ENCODE measurements at places on chromosomes 6 and 20.

DNA sequence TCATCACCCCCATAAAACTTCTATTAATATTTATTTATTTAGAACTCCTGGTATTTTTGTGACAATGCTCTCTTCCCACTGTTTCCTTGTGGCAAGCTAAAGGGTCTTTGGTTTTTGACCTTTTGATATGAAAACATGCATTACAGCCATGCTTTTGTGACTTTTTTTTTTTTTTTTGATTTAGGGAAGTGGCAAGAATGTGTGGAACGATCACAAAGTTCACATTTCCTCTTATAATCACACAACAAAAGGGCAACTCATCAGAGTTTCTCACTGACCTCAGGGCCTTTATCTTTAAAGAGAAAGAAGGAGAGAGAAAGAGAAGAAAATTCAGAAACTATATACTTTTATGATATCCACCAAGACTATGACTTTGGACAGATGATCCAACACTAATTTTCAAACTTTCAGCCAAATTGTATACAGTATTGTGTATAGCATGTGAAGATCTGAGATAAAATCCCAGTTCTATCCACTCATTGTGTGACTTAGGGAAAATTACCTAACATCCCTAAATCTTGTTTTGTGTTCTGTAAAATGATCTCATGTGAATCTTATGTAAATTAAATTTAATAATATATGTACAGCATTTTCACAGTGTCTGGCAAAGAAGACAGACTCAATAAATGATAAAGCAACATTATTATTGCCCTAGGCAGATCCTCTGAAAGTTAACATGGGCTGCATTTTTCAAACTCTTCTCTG, 106.8 kb upstream of the MARCKS start:
- DNase-seq = no peak

GRCh38 chr6:29964887-29965562, 22.7 kb downstream of the HLA-A start:
- no peak for DNase-seq

DNA sequence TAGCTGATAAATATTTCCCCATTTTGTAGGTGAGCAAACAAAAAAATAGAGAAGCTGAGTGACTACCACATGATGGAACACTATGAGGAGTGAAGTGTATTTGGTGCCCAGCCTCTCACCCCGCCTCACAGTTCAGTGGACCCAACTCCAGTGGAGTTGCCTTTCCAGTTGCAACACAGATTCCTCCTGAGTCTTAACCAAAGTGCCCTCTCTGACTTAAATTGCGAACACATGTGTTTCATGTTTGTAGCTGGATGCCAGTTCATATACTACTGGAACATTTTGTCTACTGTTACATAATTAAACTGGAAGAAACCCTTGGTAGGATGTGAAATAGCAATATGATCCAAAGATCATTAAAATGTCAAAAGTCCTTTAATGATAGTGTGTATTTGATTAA, 448.9 kb downstream of the COL12A1 start:
- DNase-seq = no peak

DNA sequence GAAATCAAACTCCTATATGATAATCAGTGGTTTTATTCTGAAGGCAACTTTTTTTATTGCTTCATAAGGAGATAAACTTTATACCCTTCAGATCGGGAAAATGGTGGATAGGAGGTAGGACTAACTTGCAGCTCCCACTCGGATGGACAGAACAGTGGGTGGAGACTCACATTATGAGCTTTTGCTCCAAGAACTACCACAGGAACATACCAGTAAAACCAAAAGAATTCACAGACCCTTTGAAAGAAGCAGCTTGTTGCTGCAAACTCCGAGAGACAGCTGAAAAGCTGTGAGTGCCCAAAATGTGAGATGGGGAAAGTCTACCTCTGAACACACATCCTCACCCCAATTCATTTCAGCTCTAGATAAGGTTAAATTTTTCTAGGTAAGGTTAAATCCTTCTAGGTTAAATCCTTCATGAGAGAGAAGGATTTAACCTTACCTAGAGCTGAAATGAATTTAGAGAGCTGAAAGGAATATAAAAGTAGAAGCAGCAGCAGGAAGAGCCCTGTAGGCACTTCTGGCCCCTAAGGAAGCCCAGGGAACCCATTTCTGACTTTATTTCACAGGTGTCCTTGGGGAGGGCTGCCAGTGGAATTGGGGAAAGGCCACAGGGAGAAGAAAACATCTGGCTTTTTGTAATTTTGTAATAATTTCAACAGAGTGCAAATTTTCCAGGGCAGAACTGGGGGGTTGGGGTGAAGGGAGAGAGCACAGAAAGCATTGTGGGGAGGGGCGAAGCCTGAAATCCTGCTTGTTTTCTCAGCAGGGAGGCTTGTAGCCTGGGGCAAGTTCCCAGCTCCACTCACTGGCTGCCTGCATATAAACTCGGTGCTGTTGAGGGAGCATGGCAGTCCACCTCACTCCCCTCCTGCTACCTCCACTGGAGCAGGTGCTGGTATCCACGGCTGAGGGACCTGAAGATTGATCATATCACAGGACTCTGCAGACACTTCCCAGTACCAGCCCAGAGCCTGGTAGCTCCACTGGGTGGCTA, 65.9 kb upstream of the HCRTR2 start:
- no peak for DNase-seq

- no peak for DNase-seq
Measured at GRCh38 chr6:36201612-36202011, 5.1 kb downstream of the BRPF3 start.

- DNase-seq = no peak
Measured at GRCh38 chr6:35142588-35143569, 1.7 kb upstream of the TCP11 start.

GRCh38 chr6:24981386-24981760, 45.6 kb upstream of the RIPOR2 start:
- DNase-seq = no peak

GRCh38 chr6:70954176-70954575, 2.7 kb downstream of the B3GAT2 start:
- DNase-seq = no peak

GRCh38 chr6:62614442-62614841, 328.4 kb upstream of the KHDRBS2 start:
- DNase-seq = no peak

- DNase-seq = no peak
Measured at GRCh38 chr6:16918586-16918985, 157.3 kb upstream of the ATXN1 start.

DNA sequence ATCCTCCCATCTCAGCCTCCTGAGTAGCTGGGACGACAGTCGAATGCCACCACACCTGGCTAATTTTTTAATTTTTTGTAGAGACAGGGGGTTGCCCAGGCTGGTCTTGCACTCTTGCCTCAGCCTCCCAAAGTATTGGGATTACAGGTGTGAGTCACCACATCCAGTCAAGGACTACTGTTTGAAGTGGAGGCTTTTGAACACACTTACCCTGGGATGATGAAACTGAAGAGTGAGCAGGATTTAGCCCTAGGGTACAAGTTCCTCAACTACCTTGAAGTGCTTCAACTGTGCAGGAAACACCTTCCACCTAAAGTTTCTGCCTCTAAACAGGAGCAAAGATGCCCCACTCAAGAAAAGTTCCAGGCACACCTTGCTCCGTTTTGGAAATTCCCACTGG, 15.7 kb upstream of the PARD6B start:
- DNase-seq = no peak

DNA sequence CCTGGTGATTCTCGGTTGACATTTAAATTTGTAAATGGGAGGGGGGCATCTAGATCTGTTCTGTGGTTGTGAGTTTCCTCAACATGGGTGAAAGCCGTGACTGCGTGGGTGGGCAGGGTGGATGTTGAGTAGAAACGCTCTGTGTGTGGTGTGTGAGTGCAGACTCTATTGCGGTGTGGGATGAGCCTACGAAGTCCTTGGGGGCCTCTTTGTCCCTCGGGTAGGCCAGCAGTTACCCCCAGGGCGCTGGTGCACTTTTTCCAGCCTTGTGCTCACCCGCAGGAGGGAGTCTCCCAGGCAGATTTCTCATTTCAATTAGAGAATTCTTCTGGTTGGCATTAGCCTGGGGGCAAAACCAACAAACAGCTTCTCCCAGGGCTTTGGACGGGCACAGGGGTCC, 10.6 kb downstream of the TOX2 start:
- no peak for DNase-seq

GRCh38 chr6:20577173-20577688, 43.0 kb downstream of the CDKAL1 start:
- DNase-seq = no peak

- DNase-seq = no peak
Measured at GRCh38 chr6:144581812-144582537, 296.8 kb downstream of the UTRN start.

DNA sequence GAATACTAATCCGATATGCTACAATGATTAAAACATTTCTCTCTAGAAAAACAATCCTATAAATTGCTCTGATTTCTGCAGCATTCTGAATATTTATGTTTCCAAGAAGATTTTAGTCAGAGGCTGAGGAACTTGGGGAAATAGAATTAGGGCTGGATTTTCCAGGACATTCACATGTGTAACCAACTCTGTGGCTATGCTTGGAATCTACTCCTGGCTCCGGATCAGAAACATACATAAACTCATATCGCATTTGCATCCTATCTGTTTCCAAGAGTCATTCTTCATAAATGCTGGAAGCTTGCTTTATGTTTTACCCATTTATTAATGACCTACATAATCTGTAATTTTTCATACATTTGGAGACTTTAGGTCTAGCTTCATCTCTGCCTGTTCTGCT, 459.9 kb upstream of the MARCKS start:
- DNase-seq = no peak

DNA sequence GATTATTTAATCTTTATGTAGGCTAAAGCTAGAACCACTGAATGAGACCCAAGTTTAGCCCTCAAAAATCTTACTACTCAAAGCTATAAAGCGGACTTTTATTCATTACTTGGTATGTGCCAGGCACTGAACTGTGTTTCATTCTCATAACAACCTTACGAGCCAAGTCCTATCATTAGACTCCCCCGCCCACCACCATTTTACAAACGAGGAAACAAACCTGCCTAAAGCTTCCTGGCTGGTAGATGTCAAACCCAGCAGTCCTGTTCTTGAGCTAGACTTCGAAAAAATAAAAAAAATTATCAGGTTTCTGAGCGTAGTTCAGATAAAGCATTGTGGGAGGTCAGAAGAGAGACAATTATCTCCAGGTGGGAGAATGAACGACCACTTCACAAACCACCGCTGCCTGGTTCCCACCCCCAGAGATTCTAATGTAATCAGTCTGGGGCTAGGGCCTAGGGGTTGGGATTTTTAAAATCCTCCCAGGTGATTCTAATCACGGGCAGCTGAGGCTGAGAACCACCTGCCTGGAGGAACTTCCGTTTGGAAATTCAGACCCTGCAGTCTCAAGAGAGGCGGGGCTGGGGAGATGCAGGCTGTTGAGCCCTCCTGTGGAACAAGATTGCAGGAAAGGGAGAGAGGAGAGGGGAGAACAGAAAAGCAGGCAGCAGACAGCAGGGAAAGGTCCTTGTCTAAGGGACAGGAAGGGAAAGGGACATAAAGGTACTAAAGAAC, 8.6 kb downstream of the ADTRP start:
- DNase-seq = no peak

GRCh38 chr6:10658910-10659698, 35.3 kb downstream of the C6orf52 start:
- DNase-seq = no peak

DNA sequence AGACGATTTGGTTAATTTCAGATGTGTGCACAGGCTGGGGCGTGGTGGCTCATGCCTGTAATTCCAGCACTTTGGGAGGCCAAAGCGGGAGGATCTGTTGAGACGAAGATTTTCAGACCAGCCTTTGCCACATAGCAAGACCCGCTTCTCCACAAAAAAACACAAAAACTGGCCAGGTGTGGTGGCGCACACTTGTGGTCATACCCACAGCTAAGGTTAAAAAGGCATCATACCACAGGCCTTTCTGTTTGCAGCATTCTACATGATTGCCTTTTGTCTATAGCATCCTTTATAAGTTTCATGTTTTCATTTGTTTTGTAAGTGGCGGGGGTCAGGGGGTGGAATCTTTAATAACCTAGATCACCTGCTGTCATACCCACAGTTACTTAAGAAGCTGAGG, 239.9 kb upstream of the NOX3 start:
- no peak for DNase-seq

GRCh38 chr6:47109281-47109680, 67.1 kb upstream of the ADGRF1 start:
- no peak for DNase-seq

DNA sequence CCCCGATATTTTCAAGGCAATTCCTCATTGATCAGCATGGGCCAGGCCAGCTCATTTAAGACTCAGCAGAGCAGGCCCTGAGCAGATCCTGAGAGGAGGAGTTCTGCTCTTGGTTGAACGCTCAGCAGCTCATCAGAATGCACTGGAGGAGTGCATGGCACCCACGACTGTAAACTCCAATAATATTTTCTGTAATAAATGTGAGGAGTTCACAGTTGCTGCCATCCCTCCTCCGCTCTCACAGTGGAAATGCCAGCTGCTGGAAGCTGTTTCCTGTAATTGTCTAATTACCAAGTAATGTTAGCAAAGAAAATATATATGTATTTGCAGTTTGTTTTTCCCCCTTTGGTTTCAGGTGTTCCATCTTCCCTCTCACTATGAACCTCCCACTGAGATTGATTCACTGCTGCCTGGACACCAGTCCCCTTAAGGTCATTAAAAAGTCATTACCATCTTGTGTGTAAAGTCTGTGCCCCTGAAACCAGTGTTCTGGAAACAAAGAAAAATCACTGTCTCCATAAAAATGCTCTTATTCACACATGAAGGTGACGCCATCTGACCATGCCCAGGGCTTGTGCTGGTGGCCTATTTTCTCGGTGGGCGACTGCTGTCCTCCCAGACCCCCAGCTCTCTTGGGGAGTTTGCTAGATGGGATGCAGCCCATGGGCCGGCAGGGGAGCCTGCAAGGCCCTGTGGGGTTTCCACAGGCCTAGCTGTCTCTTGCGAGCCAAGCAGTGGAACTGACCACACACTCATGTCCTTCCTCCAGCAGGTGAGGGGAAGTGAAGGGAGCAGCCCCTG, 374.2 kb downstream of the ZFAND3 start:
- DNase-seq = no peak

All from omental fat pad (tissue), 4 donors.